ENCODE measurements at places on chromosomes 13 and 19.

- DNase-seq, result no peak
These were observed 232.9 kb upstream of the STARD13 start for GRCh38 chr13:33518452-33518851.

DNA sequence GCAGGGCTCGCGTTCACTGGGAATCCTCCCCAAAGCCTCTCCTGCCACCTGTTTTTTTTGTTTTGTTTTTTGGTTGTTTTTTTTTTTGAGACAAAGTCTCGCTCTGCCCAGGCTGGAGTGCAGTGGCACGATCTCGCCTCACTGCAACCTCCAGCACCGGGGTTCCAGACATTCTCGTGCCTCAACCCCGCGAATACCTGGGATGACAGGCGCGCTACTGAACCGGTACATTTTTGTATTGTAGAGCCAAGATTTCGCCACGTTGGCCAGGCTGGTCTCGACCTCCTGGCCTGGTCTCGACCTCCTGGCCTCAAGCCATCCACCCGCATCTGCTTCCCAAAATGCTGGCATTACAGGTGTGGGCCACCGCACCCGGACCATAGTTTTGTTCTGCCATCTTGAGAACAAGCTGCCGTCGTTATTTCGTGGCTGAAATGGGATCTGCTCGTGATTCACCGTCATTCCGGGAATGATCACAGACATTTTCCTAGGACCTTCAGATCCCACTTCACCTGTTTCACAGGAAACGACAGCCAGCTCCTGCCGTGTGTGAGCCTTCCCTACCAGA lies 46.8 kb downstream of the OXGR1 start:
- DNase-seq, result no peak

- DNase-seq, result peak; percentile 42
These were observed at the start of gene CD37 for GRCh38 chr19:49335071-49335783. Gene CD37 (plus strand): TSS chr19:49335406. CDS start chr19:49335541, 135 bp downstream.

- no peak for DNase-seq
These were observed 581.0 kb downstream of the UQCRFS1 start for GRCh38 chr19:28631961-28632360.

DNA sequence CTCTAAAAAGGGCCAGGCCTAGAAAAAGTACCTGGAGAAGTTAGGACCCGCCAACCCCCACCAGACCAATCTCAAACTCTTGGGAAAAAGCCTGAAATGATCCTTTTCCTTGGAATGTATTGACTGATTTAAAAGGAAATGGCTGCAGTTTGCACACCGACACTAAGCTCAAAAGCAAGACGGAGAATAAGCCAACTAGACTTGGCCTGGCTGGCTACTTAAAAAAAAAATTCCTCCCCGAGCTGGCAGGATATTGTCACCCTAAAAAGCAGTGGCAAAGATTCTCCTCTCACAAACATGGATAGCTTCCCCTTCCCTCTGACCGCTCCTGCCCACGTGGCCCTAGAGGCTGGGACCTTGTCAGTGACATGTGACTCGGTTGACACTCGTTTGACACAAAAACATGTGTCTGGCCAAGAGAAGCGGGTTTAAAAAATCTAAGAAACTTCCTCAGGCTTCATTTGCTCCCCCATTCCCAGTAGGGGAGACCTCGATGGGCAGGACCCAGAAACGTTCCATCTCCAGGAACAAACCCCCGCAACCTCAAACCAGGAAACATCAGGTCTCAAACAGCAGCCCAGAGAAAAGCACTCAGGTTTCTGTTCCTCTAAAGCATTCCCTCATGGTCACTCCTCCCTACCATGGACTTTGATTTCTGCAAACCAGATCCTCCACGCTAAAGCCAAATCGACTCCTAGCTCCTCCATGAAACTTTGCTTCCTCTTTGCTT lies 1.3 kb downstream of the RFX1 start:
- DNase-seq, result no peak

- no peak for DNase-seq
These were observed 165.6 kb downstream of the EFNB2 start for GRCh38 chr13:106369858-106370257.
